ENCODE measurements at places on chromosomes 2 and 18.
A peak's percentile ranks its signal among the peaks of the same experiment; 100 is the strongest.

GRCh38 chr2:20108655-20109396 lies 57.4 kb upstream of the LAPTM4A start:
- H3K27me3 ChIP-seq: no peaks in the 10 kb centered on the region
- H3K4me1 ChIP-seq: no peaks in the 10 kb centered on the region
- H3K36me3 ChIP-seq: no peaks in the 10 kb centered on the region
- no peak for DNase-seq
- H3K4me3 ChIP-seq: no peak overlapping the region

GRCh38 chr18:2494921-2495320 lies 76.4 kb downstream of the METTL4 start:
- no peak overlapping the region for H3K4me3 ChIP-seq
- no peaks in the 10 kb centered on the region for H3K4me1 ChIP-seq
- no peaks in the 10 kb centered on the region for H3K36me3 ChIP-seq
- no peak for DNase-seq

DNA sequence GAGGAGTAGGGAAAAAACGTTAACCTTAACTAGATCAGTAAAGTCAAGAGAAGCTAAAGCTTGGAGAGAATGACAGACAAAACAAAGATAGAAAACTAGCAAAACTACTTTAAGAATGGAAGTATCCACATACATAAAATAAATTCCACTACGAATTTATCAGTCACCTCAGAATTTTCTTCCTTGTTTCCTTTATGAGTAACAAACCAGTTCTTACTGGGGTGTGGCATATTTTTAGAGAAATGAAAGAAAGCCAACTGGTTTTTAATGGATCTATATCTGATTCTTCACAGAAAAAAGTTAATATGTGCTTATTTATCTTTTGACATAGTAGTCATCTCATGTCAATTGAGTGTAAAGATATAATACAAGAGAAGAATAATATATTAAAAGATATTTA lies 2033.7 kb upstream of the CELF4 start:
- no peak for DNase-seq
- H3K36me3 ChIP-seq: no peaks in the 10 kb centered on the region
- no peak overlapping the region for H3K27ac ChIP-seq
- H3K4me3 ChIP-seq: no peak overlapping the region
- H3K4me1 ChIP-seq: no peaks in the 10 kb centered on the region

DNA sequence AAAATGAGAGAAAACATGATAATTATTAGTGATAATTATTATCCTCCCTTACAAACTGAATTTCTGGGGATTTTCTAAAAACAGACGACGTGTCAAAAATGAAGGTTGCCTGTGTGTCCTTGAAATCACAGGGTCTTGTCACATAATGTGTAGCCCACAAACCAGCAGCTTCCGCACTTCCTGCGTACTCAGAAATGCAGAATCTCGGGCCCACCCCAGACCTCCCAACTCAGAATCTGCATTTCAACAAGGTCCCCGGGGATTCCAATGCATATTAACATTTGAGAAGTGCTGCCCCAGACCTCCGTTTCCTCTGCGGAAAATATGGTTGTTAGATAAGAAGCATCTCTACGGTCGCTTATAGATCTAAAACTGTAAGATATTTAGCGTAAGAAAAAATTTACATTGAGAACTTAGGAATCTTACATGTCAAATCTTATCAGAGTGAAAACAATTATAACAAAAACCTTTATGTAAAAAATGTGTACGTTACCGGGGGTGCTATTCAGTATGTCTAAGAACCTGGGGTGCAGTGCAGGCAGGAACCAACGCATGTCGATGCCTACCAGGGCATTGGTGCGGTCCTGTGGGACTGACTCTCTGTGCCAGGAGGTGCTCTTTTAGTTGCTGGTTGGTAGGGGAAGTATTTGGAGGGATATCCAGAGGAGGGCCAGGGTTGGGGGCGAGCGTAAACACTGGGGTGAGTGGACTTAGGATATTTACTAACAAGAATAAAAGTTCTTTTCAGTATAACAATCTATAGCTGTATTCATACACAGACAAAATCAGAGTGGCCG lies 15.2 kb downstream of the CDKL4 start:
- no peaks in the 10 kb centered on the region for H3K27me3 ChIP-seq
- H3K36me3 ChIP-seq: no peaks in the 10 kb centered on the region
- no peak overlapping the region for H3K27ac ChIP-seq
- peaks cover 3% of the 10 kb centered on the region for H3K4me1 ChIP-seq

DNA sequence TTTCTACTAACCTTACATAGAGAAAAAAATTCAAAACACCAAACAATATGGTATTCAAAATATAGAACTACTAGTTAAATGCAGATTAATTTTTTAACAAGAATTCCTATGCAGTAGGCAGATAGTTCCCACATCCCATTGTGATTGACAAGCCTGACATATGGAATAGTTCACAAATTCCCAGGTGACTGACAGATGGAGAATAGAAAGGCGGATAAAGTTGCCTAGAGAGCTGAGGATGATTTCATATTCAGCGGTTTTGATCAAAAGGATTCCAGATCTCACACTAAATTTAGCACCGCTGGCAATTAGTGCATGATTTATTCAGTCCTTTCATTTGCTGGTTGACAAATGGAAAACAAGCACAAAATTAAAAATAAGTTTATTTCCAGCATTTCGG lies 733.7 kb upstream of the POU3F3 start:
- no peaks in the 10 kb centered on the region for H3K27me3 ChIP-seq
- no peak overlapping the region for H3K4me3 ChIP-seq
- H3K36me3 ChIP-seq: no peaks in the 10 kb centered on the region

DNA sequence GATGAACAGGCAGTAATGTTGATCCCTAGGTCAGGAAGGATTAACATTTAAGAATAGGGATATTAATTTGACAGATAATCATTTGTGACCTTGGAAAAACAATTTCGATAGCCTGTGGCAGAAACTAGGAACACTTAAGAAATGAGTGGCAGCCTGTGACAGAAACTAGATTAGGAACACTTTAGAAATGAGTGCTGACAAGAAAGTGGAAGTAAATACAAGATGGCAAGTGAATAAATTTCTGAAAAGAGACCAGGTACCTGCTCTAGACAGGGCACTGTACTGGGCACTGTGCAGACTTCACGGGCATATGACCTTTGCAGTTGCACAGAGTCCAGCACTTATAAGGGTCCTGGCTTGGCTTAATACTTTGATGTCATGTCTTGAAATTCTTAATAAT lies 5.5 kb upstream of the HNRNPA3 start:
- H3K36me3 ChIP-seq: no peaks in the 10 kb centered on the region
- H3K27me3 ChIP-seq: no peaks in the 10 kb centered on the region
- DNase-seq: peak; percentile 31
- H3K4me1 ChIP-seq: peaks cover 16% of the 10 kb centered on the region

GRCh38 chr2:104368089-104368488 lies 485.8 kb upstream of the POU3F3 start:
- no peaks in the 10 kb centered on the region for H3K36me3 ChIP-seq
- DNase-seq: no peak
- H3K4me1 ChIP-seq: no peaks in the 10 kb centered on the region
- no peak overlapping the region for H3K4me3 ChIP-seq

Data from GM12878 (cell line).